ENCODE measurements at places on chromosomes 3 and 15.
A peak's percentile ranks its signal among the peaks of the same experiment; 100 is the strongest.

GRCh38 chr15:78334845-78335244 is 5.3 kb upstream of the CRABP1 start:
- no peak overlapping the region for H3K27ac ChIP-seq
- H3K27me3 ChIP-seq = peaks cover 31% of the 10 kb centered on the region
- peaks cover 3% of the 10 kb centered on the region for H3K4me1 ChIP-seq
- H3K36me3 ChIP-seq = no peaks in the 10 kb centered on the region
- no peak for DNase-seq
- no peak overlapping the region for H3K4me3 ChIP-seq

- H3K27ac ChIP-seq = no peak overlapping the region
- peaks cover 2% of the 10 kb centered on the region for H3K27me3 ChIP-seq
- DNase-seq = no peak
- no peak overlapping the region for H3K4me3 ChIP-seq
Observed at GRCh38 chr3:8457039-8457438, 44.6 kb upstream of the LMCD1 start.

DNA sequence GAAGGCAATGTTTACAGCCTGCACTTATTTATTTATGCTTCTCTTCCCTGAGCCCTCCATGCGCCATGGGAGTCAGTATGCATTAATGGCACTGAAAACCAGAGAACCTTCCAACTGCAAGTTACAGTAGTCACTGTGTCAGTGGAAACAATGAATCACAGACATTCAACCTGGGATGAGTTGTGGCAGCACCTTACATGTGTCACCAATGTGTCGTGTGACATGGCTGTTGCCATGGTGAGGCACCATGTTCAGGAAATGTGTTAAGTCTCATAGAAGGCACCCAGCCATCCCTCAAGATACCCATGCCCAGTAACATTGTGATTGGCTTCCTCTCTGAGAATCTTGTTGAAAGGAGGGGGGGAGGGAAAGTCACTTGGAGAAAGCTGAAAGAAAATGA is 105.0 kb downstream of the FOXP1 start:
- H3K27ac ChIP-seq = no peak overlapping the region
- DNase-seq = peak; percentile 36
- H3K4me1 ChIP-seq = peaks cover 8% of the 10 kb centered on the region
- H3K27me3 ChIP-seq = no peaks in the 10 kb centered on the region

DNA sequence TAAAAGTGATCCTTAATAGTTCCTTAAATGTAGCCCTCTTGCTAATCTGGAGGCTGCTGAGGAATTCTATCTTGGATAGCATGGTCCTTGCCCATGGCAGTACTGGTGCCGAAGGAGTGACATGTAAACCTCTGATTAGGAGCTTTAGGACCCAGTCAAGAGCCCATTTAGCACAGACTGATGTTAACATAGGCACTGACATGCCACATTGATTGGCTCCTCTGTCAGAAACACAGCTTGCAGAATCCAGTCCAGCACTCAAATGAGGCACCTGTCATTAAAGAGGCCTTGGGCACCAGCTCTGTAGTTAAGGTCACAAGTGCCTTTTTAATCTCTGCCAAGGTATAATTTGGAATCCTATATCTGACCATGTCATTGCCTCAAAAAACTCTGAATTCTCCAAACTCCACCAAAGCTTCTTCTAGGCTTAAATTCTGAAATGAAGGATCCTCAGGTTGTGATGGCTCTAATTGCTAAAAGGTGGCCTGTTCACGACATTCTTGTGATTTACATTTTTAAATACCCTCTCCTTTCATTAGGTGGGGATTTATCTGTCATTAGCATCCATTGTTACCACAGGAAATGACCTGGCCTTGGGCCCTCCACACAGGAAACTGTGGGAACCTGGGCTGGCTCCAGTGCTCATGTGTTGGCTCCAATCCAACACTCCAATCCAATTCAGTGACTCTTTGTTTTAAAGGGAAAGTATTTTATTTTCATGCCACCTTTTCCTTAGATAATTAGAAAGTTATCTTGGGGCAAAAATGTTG is 57.3 kb upstream of the RNF7 start:
- no peak for DNase-seq
- H3K4me3 ChIP-seq = no peak overlapping the region
- no peaks in the 10 kb centered on the region for H3K36me3 ChIP-seq
- H3K4me1 ChIP-seq = peaks cover 14% of the 10 kb centered on the region
- peaks cover 1% of the 10 kb centered on the region for H3K27me3 ChIP-seq

DNA sequence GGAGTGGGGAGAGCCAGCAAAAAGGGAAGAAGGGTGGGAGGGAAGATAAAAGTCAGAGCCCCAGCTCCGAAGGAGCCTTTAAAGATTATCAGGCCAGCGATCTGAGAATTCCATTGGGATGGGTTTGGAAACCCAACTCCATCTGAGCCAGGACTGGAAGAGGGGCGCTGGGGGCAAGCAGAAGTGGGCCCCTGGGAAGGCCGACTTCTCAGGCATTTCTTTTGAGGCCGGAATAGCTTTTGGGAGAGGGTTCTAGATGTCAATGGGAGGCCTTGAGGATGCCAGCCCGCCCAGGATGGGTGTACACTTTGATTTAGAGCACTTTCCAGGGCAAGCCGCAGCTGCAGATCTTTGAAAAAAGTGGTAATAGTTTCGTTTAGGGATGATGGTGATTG is 6.6 kb upstream of the SOX2 start:
- H3K4me1 ChIP-seq = peaks cover 28% of the 10 kb centered on the region
- H3K27me3 ChIP-seq = peaks cover 76% of the 10 kb centered on the region
- no peak overlapping the region for H3K4me3 ChIP-seq
- no peaks in the 10 kb centered on the region for H3K36me3 ChIP-seq
- no peak overlapping the region for H3K27ac ChIP-seq

- DNase-seq = no peak
- H3K27me3 ChIP-seq = no peaks in the 10 kb centered on the region
- H3K4me1 ChIP-seq = peaks cover 50% of the 10 kb centered on the region
- H3K36me3 ChIP-seq = peaks cover 10% of the 10 kb centered on the region
- no peak overlapping the region for H3K4me3 ChIP-seq
Observed at GRCh38 chr3:177110386-177110785, 86.9 kb downstream of the TBL1XR1 start.

- no peak overlapping the region for H3K27ac ChIP-seq
- H3K4me3 ChIP-seq = no peak overlapping the region
- DNase-seq = no peak
- H3K27me3 ChIP-seq = no peaks in the 10 kb centered on the region
- H3K4me1 ChIP-seq = no peaks in the 10 kb centered on the region
- H3K36me3 ChIP-seq = no peaks in the 10 kb centered on the region
Observed at GRCh38 chr3:94716326-94717018, 653.6 kb downstream of the NSUN3 start.

DNA sequence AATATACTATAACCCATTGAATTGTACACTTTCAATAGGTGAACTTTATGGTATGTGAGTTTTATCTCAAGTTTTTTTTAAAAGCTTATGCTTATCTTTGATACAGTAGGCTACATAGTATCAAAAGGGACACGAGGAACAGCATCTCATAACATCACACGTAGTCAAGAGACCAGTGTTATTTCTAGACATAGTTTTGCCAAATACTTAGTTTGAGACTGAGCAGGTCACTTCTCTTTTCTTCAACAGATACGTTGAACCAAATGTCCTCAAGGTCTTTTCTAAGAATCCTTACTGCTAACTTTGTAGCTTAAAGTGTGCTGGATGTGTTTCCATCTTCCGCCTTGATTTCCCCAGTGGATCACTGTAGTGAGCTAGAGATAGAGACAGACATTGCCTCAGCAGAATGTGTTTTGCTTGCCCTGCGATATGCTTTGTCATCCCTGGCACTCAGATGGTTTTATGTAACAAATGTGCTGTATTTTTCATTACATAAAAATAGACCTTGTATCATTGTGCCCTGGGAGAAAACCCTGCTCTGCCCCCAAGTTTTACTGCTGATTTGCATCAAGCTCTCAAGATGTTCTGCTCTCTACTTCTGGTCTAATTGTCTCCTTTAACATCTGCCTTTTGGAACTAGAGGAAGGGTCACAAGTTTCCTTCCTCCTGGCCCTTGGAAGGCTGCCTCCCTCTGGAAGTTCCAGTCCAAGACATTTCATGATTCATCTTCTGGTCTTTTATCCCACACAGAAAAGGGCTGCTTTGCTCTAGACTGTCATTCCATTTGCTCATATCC is 426.4 kb upstream of the RGMA start:
- no peak overlapping the region for H3K4me3 ChIP-seq
- no peak overlapping the region for H3K27ac ChIP-seq
- peaks cover 12% of the 10 kb centered on the region for H3K27me3 ChIP-seq
- H3K4me1 ChIP-seq = no peaks in the 10 kb centered on the region

DNA sequence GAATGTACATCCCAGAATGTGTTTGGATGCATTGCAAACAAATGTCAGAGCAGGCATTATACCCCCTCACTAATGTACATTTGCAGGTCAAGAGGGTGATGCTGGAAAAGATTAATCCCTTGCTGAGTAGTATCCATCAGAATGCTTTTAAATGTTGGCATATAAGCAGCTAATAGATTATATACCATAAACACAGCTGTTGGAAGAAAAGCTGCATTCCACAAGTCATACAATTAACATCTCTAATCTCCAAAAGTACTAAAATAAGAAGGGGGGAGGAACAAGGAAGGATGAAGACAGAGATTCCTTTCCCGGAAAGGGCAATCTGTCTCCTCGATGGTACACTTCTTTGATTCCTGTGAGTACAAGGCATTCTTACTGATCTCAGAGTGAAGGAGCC is 445.7 kb upstream of the CDIN1 start:
- H3K4me1 ChIP-seq = no peaks in the 10 kb centered on the region
- DNase-seq = no peak
- no peak overlapping the region for H3K4me3 ChIP-seq
- H3K27ac ChIP-seq = no peak overlapping the region

All from activated CD4-positive, alpha-beta memory T cell treated with anti-CD3 and anti-CD28 coated beads, Interleukin-2, amount 10 ng/mL, durations not matched to agents 7 days and 5 days (primary cell).